BE2C (cell line): ENCODE measurements at places on chromosomes 6 and 20.

DNA sequence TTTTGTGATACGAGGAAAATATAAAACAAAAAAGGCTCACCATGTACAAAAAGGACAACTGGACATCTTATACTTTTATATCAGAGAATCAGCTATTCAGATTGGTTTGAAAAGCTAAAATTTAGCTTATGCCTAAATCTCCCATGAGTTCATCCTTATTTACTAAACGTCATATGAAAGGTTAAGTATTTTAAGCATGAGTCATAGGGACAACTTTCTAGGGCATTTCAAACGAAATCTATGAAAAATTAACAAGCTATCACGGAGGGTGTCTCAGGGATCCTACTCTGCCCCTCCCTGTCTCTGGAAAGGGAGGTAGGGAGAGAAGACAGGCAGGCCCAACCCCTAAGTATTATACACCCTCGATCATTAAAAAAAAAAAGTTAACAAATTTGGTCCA lies 124.1 kb upstream of the LOC128125822 start:
- no peak for DNase-seq

- DNase-seq: no peak
These were observed 728 bp downstream of the PSMA7 start for GRCh38 chr20:62142252-62143080.

GRCh38 chr6:11232770-11233626 lies 530 bp upstream of the NEDD9 start:
- no peak for DNase-seq

- DNase-seq: no peak
These were observed 134.7 kb upstream of the RNF24 start for GRCh38 chr20:4150070-4150441.

- no peak for DNase-seq
These were observed 155.5 kb upstream of the RNF24 start for GRCh38 chr20:4170621-4171537.

- no peak for DNase-seq
These were observed 28.2 kb downstream of the GPR63 start for GRCh38 chr6:96809119-96809518.

DNA sequence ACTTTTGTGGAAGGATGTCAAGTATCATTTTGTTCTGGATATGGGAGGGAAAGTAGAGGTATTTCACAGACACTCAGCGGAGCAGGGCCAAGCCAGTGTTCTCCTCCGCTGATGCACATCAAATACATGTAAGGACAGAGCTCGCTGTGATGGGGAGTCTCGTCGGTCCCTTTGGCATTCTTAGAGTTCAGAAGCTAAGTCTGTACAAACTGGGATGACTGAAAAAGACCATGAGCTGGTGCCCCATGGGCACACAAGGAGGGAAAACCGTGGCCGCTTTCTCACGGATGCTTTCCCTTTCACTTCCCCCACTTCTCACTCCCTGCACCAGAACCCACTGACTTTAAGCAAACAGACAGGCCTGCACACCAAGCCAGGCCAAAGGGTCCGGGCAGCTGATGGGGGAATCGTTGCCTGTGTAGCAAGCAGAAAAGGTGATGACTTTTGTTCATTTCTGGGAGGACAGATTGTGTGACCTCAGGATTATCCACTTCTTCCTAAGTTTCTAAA lies 27.7 kb upstream of the MPC1 start:
- DNase-seq: no peak

DNA sequence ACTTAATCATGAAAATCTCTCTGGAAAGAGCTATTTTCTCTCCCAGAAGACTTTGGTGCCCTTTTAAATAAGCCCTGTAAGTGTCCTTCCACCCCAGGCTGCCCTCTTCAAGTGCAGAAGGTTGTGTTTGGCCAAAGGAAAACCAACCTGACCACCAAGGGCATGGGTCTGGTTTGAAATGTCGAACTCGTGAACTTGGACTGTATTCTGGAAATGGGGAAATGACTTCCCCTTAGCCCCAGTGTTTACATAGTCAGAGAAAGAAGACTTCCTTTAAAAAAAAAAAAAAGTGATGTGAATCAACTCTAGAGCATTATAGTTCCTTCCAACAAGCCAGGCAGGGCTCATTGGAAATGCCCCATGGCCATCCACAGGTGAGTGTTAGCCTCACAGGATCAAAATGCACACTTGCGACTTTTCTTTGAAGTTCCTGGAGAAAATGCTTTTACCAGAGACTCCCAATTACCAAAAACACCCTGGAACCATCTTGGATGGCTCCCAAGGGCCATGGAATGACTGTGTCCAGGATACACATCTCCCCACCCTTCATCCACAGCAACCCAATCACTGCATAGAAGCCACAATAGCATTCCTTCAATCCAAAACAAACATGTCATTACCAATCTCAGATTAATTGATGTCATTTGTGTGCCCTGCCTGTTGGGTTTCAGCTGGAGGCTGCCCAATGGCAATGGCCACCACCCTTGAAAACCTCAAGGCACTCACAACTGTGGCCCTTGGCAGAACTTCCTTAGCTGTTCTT lies 133.8 kb downstream of the CLIC5 start:
- no peak for DNase-seq

DNA sequence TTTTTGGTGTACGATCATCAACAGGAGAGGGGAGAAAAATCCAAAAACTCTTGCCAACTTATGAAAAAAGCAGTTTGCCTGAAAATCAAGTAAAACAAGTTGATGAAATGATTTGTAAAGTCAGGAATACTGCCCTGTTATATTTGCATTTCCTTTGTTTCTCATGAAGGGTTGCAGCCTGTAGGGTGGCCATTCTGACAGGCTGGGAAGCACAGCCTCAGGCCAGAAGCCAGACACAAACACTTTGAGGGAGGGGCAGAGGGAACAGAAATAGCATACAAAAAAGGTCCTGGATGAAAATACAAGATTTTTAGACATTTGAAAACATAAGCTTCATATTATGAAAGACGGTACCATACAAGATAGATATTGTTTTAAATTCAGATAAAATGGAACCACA lies 109.8 kb downstream of the DTNBP1 start:
- DNase-seq: no peak

DNA sequence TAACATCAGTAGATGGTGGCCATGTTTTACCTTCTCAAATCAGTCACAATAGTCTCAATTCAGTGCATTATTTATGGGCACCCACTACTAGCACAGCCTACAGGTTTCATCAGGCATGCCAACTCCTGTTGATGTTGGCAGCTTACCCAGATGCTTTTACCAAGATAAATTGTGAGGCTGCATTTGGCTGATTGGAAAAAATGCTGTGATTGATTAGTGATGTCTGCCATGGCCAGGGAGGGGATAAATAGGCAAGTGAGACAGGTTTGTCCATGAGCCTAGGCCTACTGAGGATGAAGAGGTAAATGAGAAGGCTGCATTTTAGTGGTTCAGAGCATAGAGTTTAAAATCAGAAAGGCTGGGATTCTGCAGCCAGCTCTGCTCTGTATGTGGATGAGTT lies 227.1 kb downstream of the NFATC2 start:
- DNase-seq: no peak

GRCh38 chr6:79373880-79374279 lies 139.4 kb upstream of the HMGN3 start:
- peak; percentile 60 for DNase-seq

- no peak for DNase-seq
These were observed 358.2 kb downstream of the QKI start for GRCh38 chr6:163772701-163773100.

DNA sequence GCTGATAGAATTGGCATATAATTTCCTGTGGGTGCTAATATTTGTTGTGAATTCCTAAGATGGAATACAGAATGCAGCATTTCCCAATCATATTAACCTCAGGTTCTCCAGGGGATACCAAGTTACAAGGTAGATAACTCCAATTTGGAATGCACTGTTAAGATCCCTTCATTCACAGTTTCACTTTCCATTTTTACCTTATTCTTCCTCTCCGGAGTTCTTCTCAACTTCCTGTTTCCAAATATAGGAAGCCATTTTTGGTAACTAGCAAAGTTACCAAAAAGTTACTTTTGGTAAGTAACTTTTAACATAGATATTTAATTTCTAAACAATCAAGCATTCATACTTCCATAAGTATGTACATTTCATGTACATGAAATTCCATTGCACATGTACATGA lies 63.5 kb upstream of the PHACTR2 start:
- DNase-seq: no peak

GRCh38 chr6:11845664-11846577 lies 67.3 kb upstream of the ADTRP start:
- no peak for DNase-seq

DNA sequence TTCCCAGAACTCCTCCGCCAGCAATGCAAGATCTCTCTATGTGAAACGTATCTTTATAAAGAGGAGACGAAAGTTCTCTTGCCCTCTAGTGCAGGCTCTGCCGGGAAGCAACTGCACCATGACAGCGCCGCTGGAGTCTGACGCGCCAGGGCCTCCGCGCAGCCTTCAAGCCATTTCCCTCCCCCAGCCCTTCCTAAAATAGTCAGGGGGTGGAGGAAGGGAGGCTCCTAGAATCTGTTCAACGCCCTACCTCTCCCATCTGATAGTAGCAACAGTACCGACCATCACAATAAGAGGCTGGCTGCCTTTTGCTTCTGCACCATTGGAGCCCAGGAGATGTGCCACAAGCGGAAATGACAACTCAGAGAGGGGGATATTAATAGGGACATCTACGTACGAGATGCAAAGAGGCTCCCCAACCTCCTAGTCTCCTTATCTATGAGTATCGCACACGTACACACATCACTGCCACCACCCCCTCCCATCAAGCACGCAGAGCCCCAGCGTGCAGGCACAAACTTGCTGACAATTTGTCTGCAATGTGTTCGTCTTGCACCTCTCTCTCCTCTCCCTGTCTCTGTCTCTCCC lies 1.0 kb downstream of the SYNE1 start:
- DNase-seq: no peak

GRCh38 chr20:38973107-38973506 lies 11.0 kb downstream of the DHX35 start:
- no peak for DNase-seq

DNA sequence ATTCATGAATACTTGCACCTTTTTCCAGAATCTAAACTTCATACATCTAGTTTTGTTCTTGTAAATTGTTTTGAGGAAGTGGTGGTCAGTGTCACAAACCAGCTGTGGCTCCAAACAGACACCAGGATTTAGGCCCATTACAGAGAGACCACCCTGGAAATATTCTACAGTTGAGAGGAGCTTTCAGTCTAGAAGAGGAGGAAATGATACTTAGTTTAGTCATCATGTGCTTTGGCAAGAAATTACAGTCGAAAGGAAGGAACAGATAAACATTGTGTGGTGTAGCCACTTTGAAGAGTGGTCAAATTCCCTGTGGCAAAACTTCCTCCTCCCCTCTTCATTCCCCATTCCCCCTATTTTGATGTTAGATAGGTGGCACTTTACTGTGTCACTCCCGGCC lies 15.7 kb downstream of the DCBLD1 start:
- no peak for DNase-seq

- no peak for DNase-seq
These were observed 177.7 kb downstream of the MRPL14 start for GRCh38 chr6:43949551-43949991.

DNA sequence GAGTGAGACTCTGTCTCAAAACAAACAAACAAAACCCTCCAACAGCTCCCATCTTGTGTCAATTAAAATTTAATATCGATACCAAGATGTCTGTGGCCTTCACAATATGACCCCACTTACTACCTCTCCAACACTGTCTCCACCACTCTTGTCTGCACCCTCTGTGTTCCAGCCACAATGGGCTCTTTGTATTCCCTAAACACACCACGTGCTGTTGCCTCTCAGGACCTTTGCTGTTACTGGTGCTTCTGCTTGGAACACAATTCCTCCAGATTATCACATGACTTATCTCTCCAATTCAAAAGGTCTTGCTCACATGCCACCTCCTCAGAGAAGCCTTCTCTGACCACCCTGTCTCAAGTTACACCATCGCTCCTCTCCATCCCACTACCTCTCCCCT lies 6.0 kb upstream of the HCK start:
- DNase-seq: no peak

DNA sequence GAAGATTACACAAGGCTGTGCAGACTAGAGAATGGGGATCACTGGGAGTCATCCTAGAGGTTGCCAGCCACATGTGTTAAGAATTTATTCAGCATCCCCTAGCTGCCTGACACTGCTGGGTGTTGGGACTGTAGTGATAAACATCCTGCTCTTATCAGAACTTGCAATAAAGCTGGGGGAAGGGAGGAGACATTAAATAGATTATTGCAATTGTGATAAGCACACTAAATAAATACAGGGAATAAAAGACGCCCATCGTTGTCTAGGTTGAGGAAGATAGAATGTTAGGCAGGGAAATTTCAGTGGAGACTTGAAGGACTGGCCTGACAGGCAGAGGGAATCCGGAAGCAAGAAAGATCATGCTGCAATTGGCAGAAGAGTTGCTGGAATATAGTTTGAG lies 33.2 kb upstream of the TRAM2 start:
- no peak for DNase-seq

DNA sequence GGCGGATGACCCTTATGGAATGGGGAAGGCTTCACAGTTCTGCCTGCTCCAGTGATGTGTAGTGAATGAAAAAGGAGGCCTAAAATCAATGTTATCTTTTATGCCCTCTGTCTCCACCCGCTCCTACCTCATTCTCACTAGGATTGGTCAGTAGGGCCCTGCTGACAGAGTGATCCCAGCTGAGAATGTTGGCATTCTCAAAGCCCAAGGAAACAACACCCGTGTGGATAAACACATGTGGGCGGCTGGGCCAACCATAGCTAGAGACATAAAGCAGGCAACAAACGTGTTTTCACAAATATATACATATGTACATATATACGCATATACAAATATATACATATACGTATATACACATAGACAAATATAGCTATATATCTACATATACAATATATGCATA lies 4.5 kb downstream of the RIPK1 start:
- no peak for DNase-seq
